Kidney (tissue), 22 donors: ENCODE measurements at places on chromosomes 3 and 15. TPM values are rescaled to one million over a fixed set of nuclear protein-coding genes. Genes with fewer than 3 reads are reported as not detected.

- no peak for DNase-seq
- H3K4me3 ChIP-seq: no peak overlapping the region
- no peaks in the 10 kb centered on the region for H3K36me3 ChIP-seq
- no peak overlapping the region for H3K27ac ChIP-seq
Measured at GRCh38 chr15:89482139-89482538, 14.2 kb downstream of the RHCG start.

DNA sequence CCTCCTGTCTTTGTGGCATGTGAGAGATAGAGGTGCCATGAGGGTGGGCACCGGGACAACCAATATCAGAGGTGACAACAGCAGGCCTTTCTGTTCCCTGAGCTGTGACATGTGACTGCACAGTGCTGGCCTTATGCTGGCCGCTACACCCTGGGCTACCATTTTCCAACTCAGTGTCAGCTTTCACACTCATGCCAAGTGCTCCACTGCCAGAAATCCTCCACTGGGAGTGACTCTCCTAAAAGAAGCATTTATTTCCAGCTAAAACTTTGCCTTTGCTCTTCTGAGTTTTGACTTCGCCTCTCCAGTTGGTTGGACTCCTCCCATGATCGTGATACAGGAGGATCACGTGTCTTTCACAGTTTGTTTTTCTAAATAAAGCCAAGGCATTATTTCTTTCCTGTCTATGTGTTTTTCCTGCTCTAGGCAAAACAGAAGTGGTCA is 31.4 kb downstream of the CA12 start:
- peak overlapping the region; percentile 74 for H3K27ac ChIP-seq
- H3K27me3 ChIP-seq: no peaks in the 10 kb centered on the region
- DNase-seq: no peak
- peaks cover 1% of the 10 kb centered on the region for H3K36me3 ChIP-seq

- H3K4me3 ChIP-seq: no peak overlapping the region
- peaks cover 6% of the 10 kb centered on the region for H3K4me1 ChIP-seq
- H3K27ac ChIP-seq: no peak overlapping the region
- H3K27me3 ChIP-seq: no peaks in the 10 kb centered on the region
Measured at GRCh38 chr3:169345662-169346331, 317.7 kb downstream of the MECOM start.

GPR156 gene
- total RNA-seq: 0.50 TPM

- no peaks in the 10 kb centered on the region for H3K27me3 ChIP-seq
- no peak overlapping the region for H3K27ac ChIP-seq
- H3K4me3 ChIP-seq: no peak overlapping the region
- peak; percentile 51 for DNase-seq
- H3K36me3 ChIP-seq: no peaks in the 10 kb centered on the region
Measured at GRCh38 chr3:11373235-11373634, 101.0 kb downstream of the ATG7 start.

NAALADL2 gene
- 20.2 TPM for total RNA-seq

DNA sequence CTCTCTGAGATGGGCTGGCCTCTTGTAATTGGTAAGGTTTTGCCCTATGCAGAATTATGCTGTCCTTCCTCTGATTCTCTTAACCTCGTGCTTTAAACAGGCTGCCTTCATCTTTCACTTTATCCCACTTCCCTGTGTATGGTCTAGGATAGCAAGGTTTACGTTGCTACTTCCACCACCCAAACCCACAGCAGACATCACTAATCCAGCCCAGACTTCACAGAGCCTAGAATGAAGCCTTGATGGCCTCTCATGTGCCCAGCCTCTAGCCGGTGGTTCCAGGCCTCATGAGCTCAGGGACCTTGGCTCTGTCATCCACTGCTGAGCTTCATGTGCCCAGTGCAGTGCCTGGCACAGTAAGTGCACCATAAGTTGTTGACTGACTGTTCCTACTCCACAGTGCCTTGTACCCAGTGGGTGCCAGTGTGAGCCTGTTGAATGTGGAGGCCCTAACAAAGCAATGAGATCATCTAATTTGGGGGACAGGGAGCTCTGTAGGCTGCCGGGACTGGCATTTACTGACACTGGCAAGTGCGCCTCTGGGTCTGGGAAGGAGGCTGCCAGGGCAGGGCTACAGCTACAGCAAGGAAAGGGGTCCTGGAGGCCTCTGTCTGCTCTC is 12.5 kb downstream of the SLC6A6 start:
- no peak overlapping the region for H3K27ac ChIP-seq
- peaks cover 2% of the 10 kb centered on the region for H3K36me3 ChIP-seq
- no peak overlapping the region for H3K4me3 ChIP-seq
- peaks cover 27% of the 10 kb centered on the region for H3K4me1 ChIP-seq
- no peak for DNase-seq
- no peaks in the 10 kb centered on the region for H3K27me3 ChIP-seq

- peak overlapping the region; percentile 61 for H3K27ac ChIP-seq
- DNase-seq: no peak
- H3K27me3 ChIP-seq: no peaks in the 10 kb centered on the region
- H3K4me1 ChIP-seq: no peaks in the 10 kb centered on the region
Measured at GRCh38 chr15:94239474-94239873, 8.1 kb downstream of the MCTP2 start.

DNA sequence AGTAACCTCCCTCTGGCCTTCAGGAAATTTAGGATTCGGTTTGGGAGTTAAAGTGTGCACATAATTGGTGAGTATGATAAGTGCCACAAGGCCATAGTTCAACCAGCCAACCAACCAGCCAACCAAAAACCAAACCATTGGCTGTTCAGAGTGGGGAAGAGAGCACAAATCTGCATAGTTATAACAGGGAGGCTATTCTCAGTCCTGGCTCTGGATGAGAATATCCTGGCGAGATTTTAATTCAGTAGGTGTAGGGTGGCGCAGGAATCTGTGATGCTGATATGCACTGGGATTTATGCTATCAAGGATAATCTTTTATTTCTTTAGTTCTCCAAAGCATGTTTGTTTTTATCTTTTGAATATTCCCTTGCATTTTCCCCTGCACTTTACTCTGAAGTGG is 49.1 kb downstream of the AKAP13 start:
- no peak overlapping the region for H3K4me3 ChIP-seq
- H3K27ac ChIP-seq: no peak overlapping the region
- no peak for DNase-seq

SCN11A gene
- total RNA-seq: 0.25 TPM

DNA sequence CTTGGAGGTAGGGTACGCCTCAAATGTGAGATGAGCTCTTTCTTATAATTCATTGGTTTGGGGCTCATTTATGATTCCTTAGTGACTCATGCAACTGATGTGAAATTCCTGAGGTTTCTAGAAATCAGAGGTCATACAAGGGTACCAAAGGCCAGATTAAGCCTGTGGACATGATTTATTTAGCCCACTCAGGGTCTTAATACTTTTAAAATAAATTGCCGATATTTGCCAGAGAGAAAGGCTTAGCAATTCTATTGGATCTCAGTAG is 289.0 kb downstream of the NEK10 start:
- H3K27ac ChIP-seq: no peak overlapping the region
- H3K4me1 ChIP-seq: peaks cover 2% of the 10 kb centered on the region
- no peaks in the 10 kb centered on the region for H3K36me3 ChIP-seq
- DNase-seq: no peak

TGM5 gene
- total RNA-seq: not detected

- H3K4me3 ChIP-seq: no peak overlapping the region
- H3K4me1 ChIP-seq: no peaks in the 10 kb centered on the region
- DNase-seq: no peak
- H3K36me3 ChIP-seq: no peaks in the 10 kb centered on the region
- no peak overlapping the region for H3K27ac ChIP-seq
- H3K27me3 ChIP-seq: no peaks in the 10 kb centered on the region
Measured at GRCh38 chr3:152109038-152109437, 159.7 kb upstream of the MBNL1 start.

DNA sequence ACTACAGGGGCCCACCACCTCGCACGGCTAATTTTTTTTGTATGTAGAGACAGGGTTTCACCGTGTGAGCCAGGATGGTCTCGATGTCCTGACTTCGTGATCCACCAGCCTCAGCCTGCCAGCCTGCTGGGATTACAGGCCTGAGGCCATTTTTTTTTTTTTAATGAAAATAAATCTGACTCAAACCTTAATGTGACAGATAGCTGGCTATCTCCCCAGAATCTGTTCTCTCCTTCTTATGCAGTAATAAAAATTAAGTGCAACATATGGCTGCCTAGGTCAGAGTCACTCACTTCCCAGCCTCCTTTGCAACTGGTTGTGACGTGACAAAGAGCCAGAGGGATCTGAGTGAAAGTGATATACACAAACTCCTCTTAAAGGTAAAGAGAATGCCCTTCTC is 53.0 kb downstream of the ZNF148 start:
- H3K36me3 ChIP-seq: no peaks in the 10 kb centered on the region
- no peak overlapping the region for H3K4me3 ChIP-seq
- no peak overlapping the region for H3K27ac ChIP-seq
- no peaks in the 10 kb centered on the region for H3K4me1 ChIP-seq
